ENCODE measurements at places on chromosomes 7 and 10.

DNA sequence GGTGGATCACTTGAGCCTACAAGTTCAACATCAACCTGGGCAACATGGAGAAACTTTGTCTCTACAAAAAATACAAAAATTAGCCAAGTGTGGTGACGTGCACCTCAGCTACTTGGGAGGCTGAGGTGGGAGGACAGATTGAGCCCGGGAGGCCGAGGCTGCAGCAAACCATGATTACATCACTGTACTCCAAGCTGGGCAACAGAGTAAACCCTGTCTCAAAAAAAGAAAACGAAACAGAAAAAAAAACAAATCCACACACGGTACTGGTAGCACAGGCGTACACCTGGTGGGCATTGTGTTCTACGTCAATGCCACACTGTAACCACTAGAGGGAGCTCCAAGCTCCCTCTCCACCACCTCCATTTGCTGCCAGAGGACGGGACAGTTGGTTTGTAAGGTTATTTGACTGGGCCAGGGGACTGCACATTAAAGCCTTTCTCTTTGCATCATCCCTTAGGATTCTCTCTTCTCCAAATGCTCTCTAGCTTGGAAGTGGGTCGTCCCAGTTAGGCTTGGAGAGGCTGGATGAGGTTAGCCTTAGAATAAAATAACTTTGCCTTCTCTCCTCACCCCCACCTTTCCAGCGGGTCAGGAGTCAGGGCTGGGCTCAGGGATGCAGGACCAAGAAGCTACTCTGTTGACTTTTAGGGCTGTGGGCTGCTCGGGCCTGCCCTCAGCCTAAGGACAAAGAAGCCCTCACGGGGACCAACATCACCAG is 130.8 kb downstream of the SORBS1 start:
- DNase-seq = no peak

GRCh38 chr7:44964384-44964830 is 14.4 kb downstream of the MYO1G start:
- DNase-seq = no peak

DNA sequence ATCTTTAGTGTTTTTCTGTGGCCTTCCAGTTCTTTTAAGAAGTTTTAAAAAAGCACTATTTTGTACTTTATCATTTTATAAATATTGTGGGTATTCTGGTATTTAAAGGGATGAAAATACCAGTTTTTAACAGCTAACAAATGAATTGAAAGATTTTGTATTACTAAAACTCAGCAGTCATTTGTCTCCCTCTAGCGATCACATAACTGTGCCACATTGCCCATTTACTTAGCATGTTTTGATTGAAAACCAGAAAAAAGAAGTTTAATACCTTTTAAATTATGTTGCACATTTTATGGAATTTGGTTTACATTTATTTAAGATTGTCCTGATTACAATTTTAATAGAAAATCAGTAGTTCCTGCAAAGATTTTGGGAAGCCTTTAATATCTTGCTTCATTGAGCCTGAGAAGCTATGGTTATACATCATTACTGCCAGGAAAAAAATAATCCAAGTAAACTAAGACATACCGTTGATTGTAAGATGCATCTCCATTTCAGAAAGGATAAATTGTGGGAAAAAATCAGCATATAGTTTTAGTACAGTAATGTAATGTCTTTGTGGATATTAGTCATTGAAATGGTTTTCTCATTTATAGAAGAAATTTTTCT is 34.9 kb downstream of the TAX1BP1 start:
- no peak for DNase-seq

DNA sequence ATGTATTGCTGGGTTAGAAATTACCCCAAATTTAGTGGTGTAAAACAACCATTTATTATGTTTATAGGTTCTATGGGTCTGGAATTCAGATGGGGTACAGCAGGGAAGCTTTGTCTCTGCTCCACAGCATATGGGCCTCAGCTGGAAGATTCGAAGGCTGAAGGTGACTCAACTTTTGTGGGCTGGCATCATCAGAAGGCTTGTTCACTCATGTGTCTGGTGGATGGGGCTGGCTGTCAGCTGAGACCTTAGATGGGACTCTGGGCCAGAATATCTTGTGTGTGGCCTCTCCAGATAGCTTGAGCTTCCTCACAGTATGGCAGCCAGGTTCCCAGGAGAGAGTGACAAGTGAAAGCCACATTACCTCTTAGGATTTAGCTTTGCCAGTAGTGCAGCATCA is 45.9 kb downstream of the ZNF503 start:
- no peak for DNase-seq

- DNase-seq = no peak
Observed at GRCh38 chr10:123306290-123306689, 152.1 kb downstream of the BUB3 start.

- DNase-seq = no peak
Observed at GRCh38 chr7:16594676-16595075, 50.9 kb downstream of the ANKMY2 start.

GRCh38 chr7:835485-836401 is 3.5 kb downstream of the SUN1 start:
- no peak for DNase-seq

- no peak for DNase-seq
Observed at GRCh38 chr10:16597656-16598055, 76.0 kb upstream of the C1QL3 start.

GRCh38 chr10:114026189-114027040 is 17.3 kb upstream of the ADRB1 start:
- no peak for DNase-seq

All from heart right ventricle (tissue), 16 donors.